ENCODE measurements at places on chromosomes 7 and 10. TPM values are rescaled to one million over a fixed set of nuclear protein-coding genes. Genes with fewer than 3 reads are reported as not detected.

The TRPV5 gene
- total RNA-seq, result not detected

The AFAP1L2 gene
- total RNA-seq, result 6.8 TPM

The ZNF239 gene
- 2.6 TPM for total RNA-seq

The RP9 gene
- 12.2 TPM for total RNA-seq

The LGI1 gene
- not detected for total RNA-seq

The PAX4 gene
- total RNA-seq, result not detected

The CPN1 gene
- total RNA-seq, result not detected

The VDAC2 gene
- total RNA-seq, result 270 TPM

The SNCG gene
- 25.5 TPM for total RNA-seq

The CCZ1B gene
- total RNA-seq, result 57.7 TPM

The LRGUK gene
- total RNA-seq, result 0.26 TPM

The CCDC146 gene
- total RNA-seq, result 2.1 TPM

The MRM2 gene
- total RNA-seq, result 21.1 TPM

The ANKRD61 gene
- not detected for total RNA-seq

The FAM25A gene
- 4.7 TPM for total RNA-seq

The EPHB4 gene
- 104 TPM for total RNA-seq

The DNAJC12 gene
- 0.26 TPM for total RNA-seq

The TWIST1 gene
- 23.7 TPM for total RNA-seq

The FXYD4 gene
- not detected for total RNA-seq

The HABP2 gene
- total RNA-seq, result not detected

The SLC29A3 gene
- 0.53 TPM for total RNA-seq

The RBM20 gene
- total RNA-seq, result not detected

The HOXA4 gene
- total RNA-seq, result not detected

The RSPH10B2 gene
- not detected for total RNA-seq

The CRPPA gene
- total RNA-seq, result 0.26 TPM

The VAX1 gene
- not detected for total RNA-seq

The ZC3HAV1L gene
- total RNA-seq, result 11.1 TPM

The CABCOCO1 gene
- not detected for total RNA-seq

The CDC14C gene
- total RNA-seq, result not detected

The NYAP1 gene
- under 0.01 TPM for total RNA-seq

The C10orf62 gene
- not detected for total RNA-seq

The PPP1R9A gene
- 1.0 TPM for total RNA-seq

The OR13A1 gene
- not detected for total RNA-seq

The MUC12 gene
- total RNA-seq, result under 0.01 TPM

The SND1 gene
- 138 TPM for total RNA-seq

The NUDCD3 gene
- total RNA-seq, result 85.6 TPM

The CHCHD1 gene
- 13.2 TPM for total RNA-seq

The TMEM236 gene
- under 0.01 TPM for total RNA-seq

The PTPRZ1 gene
- total RNA-seq, result 3.5 TPM

The THAP5 gene
- 21.1 TPM for total RNA-seq

The DGKI gene
- total RNA-seq, result under 0.01 TPM

Data from bronchial epithelial cell (primary cell).